ENCODE measurements at places on chromosomes 7 and 10. TPM values are rescaled to one million over a fixed set of nuclear protein-coding genes. Genes with fewer than 3 reads are reported as not detected.

Gene GRB10
- total RNA-seq = 23.5 TPM

Gene COL1A2
- total RNA-seq = 0.24 TPM

Gene GNB2
- total RNA-seq = 96.3 TPM

Gene PSD
- 0.11 TPM for total RNA-seq

Gene OR2A12
- total RNA-seq = not detected

Gene POLR2J2
- total RNA-seq = 7.0 TPM

Gene NDUFB2
- 233 TPM for total RNA-seq

Gene FEZF1
- 0.08 TPM for total RNA-seq

Gene YAE1
- 44.7 TPM for total RNA-seq

Gene NEUROD6
- total RNA-seq = not detected

Gene RSPH10B
- 0.11 TPM for total RNA-seq

Gene OR9A2
- not detected for total RNA-seq

Gene PRSS58
- total RNA-seq = not detected

Gene CDK14
- 14.5 TPM for total RNA-seq

Gene FGL2
- not detected for total RNA-seq

Gene ADRA2A
- total RNA-seq = not detected

Gene HGF
- not detected for total RNA-seq

Gene ZNF438
- 2.3 TPM for total RNA-seq

Gene TMED4
- total RNA-seq = 93.4 TPM

Gene VWC2
- total RNA-seq = not detected

Gene NYAP1
- 0.08 TPM for total RNA-seq
